ENCODE measurements at places on chromosomes 6 and 20.

DNA sequence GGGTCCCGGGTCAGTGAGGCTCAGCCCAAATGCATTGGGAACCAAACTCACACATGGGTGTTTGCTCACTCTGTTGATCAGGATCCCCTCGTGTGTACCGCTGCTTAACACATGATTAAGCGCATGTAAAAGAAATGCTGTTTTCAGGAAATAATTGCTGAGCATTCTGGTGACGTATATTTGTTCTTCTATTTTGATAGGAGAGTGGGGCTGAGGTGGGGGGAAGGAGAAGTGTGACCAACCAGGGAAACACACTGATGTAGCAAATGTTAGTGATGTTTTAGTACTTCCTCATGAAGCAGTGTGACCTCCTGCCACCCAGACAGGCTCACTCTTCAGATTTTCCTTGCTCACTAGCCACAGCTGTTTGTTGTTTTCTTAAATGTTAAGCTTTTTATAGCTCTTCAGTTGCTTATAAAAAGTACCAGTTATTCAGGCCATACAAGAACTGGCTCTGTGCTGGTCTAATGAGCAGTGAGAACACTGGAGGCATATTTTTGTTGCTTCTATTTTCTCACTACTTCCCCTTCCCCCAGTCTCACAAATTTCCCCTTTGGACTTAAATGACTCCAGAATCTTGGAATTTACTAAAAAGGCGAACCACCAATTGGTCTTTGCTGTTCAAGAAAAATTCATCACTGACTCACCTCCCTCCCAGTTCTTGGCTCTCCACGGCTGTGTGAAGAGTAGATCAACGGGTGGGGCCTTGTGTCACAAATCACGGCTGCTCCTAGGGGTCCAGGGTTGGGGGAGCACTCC, 79.2 kb upstream of the BACH2 start:
- peak; percentile 73 for DNase-seq

DNA sequence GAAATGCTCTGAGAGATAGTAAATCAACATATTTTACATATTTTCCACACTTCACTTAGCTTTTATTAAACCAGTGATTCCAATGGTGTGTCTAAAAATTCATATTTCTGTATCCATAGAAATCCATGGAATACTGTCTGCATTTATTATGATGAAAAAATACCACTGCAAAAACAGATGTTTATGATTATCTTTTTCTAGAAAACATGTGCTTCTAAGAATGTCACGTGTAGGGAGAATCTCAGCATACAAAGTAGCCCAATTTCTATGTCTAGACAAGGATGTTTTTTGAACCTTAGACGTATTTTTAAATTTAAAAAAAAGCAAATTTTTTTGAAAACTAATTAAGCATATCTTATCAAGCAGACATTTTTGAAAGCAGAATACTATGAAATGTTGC, 622.4 kb downstream of the TENT5A start:
- no peak for DNase-seq

DNA sequence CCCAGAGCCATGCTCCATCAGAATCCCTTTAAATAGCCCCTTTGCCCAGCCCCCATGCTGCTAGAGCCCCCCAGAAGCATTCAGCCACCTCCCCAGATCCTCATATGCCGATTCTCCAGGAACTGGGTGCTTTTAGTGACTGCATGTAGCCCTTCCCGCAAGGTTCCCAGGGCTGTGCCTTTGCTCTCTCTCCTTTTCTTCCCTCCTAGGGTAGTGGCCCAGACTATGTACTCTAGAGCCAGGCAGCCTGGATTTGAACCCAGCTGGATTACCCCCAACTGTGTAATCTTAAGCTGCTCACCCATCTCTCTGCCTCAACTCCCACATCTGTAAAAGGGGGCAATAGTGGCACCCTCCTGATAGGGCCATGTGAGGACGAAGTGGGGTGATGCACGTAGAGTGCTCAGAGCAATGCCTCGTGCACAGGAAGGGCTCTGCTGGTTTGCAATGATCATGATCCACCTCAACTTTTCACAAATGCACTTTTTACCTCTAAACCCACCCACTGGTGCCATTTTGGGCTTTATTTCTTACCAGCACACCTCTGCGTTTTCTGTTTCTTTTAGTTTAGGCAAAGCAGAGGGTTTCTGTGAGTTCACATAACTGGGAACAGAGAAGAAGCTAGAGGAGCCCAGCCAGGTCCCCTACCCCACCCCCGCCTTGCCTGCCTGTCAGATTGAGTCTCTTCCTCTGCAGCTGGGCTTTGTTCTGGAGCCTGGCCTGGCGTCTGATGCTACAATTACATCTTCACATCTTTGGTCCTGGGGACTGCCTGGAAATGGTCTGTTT, 396.5 kb downstream of the RNGTT start:
- no peak for DNase-seq

DNA sequence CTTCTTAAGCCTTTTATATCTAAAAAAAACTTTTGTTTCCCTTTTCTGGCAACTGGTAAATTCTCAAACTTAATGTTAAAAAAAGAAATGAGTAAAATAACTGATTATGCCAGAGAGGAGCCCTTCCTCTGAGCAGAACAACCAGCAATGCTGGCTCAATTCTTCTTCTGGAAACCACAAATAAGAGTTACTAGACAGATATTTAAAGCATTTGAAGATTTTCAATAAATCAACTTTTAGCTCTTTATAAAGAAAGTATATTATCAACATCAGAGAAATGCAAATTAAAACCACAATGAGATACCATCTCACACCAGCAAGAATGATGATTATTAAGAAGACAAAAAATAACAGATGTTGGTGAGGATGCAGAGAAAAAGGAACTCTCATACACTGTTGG, 61.1 kb upstream of the TCF21 start:
- DNase-seq: no peak

GRCh38 chr6:28218312-28219248, 6.5 kb upstream of the ZSCAN9 start:
- peak; percentile 74 for DNase-seq

DNA sequence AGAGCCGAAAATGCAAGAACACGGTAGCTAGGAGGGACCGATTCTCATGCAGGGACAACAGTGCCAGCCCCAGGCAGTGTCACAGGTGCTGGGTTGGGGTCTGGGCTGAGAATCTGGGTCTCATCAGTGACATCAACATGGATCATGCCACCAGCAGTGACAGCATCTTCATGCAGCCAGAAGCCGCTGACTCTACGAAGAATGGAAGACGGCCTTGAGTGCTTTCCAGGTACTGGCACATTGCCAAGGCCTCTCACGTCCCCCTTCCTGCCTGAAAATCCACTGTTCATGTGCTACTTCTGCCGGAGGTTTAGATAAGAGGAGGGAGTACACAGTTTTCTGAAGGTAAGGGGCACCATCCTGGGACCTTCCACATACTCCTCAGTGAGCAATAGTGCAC, 141.1 kb upstream of the FOXQ1 start:
- DNase-seq: peak; percentile 56

DNA sequence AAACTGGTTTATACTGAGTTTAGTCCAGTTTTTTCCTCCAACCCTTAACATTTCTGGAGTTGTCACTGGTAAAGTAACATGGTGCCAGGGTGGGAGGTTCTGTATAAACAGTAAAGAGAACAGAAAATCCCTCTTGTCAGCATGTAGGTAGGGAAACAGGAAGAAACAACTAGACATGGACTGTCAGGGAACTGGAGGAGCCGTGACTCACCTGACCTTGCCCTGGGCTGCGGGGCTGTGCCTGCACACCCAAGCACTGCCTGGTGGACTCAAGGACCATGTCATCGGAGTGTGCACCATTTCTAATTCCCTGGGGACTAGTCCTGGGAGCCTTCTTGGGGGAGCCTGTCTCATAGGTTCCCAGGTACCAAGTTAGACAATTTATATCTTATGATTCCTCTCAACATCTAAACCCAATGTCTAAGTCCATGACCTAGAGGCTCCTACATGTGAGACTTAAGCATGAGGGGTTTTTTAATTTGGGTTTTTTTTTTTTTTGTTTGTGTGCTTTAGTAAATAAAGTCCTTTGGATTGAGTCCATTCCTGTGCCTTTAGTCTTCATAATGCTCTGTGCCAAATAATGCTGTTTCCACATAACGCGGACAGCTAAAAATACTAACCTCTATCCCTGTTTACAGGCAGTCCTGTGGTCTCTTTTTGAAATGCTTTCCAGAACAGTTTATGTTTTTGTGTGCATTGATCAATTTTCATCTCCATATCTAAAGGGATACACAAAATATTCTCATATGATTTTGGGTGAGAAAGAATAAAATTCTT, 136.9 kb upstream of the SUPT3H start:
- no peak for DNase-seq

GRCh38 chr20:36628076-36628475, 17.9 kb downstream of the SLA2 start:
- DNase-seq: no peak

DNA sequence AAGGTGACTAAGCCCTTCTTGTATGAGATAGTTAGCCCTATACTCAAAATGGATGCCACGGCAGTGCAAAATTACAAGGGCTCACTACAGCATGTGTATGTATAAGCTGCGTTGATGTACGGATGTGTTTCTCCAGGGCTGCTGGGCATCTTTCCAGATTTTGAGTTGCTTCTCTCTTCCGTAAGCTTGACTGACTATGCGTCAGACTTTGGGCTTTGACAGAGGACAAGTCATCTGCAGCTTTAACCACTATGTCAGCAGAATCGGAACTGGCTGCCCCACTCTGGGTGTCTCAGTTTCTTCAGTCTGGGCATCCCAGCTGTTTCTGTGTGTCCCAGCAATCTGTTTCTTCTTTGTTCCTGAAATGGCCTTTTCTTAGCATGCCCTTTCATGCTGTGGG, 241.6 kb downstream of the BTBD3 start:
- DNase-seq: no peak

- DNase-seq: no peak
Observed at GRCh38 chr20:24859539-24859938, 89.5 kb upstream of the CST7 start.

GRCh38 chr6:72894091-72894490, 272.2 kb downstream of the KCNQ5 start:
- DNase-seq: no peak

DNA sequence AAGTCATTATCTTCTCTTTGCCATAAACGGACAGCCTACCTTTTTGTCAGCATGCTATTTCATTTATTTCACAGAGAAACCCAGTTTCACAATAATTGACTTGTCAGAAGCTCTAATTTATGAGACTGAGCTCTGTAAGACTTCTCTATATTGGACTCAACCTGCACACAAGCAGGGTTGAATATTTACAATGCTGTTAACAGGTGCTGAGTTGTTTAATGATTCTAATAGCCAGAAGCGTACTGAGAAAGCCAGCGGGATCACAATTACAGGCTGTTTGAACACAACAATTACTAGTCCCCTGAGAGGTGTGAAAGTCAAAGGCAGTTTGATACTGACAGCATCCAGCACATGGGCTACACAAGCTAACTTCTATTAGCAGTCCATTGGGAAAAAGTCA, 128.2 kb upstream of the SIM1 start:
- DNase-seq: no peak

- DNase-seq: no peak
Observed at GRCh38 chr6:135181333-135182070, 394 bp downstream of the MYB start.

DNA sequence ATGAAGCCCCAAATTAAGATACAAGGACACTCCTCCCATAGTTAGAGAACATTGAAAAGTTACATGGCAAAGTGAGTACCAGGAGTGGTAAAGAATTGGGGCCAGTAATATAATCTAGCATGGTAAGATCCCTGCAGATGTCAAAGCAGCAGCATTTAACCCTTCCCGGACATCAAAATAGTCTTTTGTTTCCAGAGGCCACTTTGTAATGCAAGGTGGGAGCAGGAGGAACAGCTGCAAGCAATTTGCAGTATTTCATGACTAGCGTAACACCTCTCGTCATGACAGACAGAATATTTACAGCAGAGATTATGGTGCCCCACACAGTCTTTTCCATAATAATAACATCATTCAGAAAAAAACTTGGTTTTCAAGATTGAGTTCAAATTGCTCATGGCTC, 123.2 kb upstream of the VGLL2 start:
- DNase-seq: no peak

GRCh38 chr6:157756708-157757429, 66.2 kb upstream of the SNX9 start:
- peak; percentile 76 for DNase-seq

- peak; percentile 6 for DNase-seq
Observed at GRCh38 chr6:105193647-105194046, 13.8 kb upstream of the POPDC3 start.

DNA sequence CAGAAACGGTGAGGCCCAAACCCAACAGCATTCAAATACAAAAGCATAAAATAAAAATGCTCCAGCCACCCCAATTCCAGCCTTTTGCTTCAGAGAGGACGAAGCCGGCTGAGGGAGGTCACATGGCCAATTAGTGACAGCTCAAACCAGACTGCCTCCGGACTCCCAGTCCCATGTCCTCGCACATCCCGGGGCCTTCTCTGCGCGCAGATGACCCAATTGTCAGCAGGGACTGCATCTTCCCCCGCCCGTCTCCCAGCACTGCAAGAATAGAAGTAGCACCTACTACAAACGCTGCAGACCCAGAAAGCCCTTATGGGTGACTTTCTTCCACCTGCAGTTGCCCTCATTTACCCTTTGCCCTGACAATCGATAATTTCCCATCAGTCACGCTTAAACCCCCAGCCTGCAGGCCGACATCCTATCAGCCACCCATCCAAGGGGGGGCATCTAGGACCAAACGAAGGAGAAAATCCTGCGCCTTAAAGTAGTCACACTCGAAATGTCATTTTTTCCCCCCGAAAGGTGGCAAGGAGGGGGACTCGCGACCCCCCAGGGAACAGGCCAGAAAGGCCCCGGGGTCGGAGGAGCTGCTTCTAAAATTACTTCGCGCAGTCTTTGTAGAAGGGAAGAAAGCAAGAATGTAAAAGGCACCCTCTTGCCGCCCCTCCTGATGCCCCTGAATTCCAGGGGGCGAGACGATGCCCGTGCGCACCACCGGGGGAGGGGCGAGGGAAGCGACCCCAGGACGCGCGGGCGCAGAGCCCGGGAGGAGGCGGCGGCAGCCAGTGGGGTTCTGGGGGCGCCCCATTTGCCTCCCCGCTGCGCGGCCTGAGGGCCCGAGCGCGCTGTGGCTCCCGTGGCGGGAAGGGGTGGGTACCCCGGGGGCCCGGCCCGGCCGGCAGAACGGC, 792 bp downstream of the SLC23A2 start:
- no peak for DNase-seq

DNA sequence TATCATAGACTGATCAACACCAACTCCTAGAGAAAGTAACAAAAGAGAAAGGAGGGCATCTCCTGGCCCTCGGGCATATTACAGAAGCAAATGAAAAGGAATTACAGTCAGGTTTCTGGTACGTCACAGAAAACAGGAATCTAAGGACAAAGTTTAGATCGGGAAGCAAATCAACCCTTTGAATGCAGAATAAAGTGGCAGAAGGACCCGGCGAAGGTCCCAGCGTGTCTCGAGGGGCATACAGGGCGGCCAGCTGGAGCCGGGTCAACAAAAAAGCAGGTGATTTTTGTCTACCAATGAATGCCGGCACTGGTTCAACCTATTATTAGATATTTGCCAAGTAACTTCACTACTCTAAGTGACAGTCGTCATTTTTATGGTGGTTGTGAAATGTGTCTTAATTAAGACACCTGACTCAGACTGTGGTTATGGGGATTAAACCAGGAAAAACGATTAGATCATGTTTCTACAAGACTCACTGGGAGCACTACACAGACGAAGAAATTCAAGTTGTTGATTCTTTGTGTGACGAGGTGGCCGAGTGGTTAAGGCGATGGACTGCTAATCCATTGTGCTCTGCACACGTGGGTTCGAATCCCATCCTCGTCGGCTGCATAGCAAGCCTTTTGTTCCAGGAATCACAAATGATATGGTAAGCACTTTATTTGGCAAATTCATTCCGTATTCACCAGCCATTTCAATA, 12.4 kb upstream of the ZSCAN9 start:
- peak; percentile 35 for DNase-seq

- DNase-seq: no peak
Observed at GRCh38 chr6:118620202-118620601, 31.2 kb downstream of the CEP85L start.

- peak; percentile 61 for DNase-seq
Observed at GRCh38 chr6:163490826-163491577, 76.5 kb downstream of the QKI start.
